Activated CD8-positive, alpha-beta memory T cell treated with anti-CD3 and anti-CD28 coated beads for 1 hour (primary cell): ENCODE measurements at places on chromosomes 11 and 22.

GRCh38 chr22:28894334-28894733 is 11.0 kb downstream of the ZNRF3 start:
- DNase-seq: no peak

- DNase-seq: no peak
Observed at GRCh38 chr22:29765905-29766631, 739 bp downstream of the ZMAT5 start.

GRCh38 chr11:12824281-12825041 is 150.2 kb downstream of the TEAD1 start:
- DNase-seq: no peak

DNA sequence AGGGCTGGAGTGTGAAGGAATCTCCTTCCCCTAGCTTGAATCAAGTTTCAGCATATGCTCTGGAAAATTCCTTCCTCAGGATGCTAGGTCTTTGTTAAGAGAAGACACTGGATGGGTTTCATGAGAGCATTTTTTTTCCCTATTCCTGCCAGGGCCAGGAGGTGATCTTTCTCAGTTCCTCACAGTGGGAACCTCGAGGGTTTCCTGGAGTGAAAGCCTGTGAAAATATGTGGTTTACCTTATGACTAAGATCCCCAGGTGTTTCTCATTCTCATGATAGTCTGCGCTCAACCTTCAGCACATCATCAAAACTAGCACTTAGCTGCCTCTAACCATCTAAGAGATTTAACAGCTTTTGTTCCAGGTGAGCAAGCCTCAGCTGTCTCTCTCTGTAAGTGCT is 985.3 kb upstream of the FAT3 start:
- DNase-seq: no peak

- no peak for DNase-seq
Observed at GRCh38 chr11:65317025-65317786, 2.5 kb downstream of the CDC42EP2 start.

DNA sequence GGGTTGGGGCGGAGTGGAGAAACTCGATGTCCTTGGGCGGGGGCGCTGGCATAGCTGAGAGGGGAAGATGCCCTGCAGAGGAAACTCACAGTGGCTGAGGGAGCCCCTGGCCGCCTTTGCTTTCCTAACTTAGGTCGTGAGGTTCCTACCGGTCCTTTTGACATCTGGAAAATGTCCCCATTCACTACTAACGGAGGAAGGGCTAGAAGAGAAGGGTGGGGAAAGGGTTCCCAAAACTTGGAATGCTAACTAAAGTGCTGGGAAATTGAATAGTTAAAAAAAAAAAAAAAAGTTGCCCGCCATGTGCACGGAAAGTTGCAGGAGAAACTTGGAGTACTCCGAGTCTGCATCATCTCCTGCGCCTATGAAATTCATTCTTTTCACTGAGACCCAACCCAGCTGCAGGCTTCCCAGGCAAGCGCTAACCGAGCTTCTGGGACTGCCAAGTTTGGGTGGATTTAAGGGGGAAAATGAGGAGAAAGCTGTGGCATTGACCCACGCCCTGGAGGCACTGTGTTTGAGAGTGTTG is 796 bp downstream of the TIMP3 start:
- DNase-seq: no peak

GRCh38 chr11:86003654-86004053 is 65.2 kb downstream of the PICALM start:
- DNase-seq: no peak

DNA sequence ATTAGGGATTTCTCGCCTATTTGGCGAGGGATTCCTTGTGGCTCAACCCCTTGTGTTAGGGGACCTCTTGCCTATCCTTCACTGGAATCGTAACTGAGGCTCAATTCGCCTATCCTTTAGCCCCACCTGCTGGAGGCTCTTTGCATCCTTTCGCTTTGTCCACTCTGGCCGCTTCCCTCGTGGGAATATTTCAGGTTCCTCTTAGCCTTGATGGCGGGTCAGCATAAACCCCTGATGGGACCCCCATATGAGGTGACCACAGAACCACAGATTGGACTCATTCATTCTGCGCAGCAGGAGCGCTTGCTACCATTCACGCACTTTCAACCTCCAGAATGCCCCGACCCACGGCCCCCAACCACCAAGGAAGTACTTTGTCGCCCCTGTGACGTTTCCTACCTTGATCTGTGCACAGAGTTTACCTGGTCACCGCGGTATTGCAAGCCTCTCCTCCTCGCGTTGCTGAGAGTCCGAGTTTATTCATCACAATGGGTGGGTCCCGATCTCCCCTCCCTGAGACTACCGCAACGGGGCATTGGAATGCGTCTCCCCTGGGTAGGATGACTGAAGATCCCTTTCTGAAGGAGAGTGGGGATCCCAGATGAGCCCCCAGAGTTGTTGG is at the start of gene OR52N2:
Gene OR52N2 (plus strand): TSS at position 425 of the 622 bp plus-strand sequence. CDS start 11,412 bp downstream, outside the sequence.
- peak; percentile 25 for DNase-seq

- no peak for DNase-seq
Observed at GRCh38 chr11:62464655-62465054, 45.8 kb downstream of the SCGB1A1 start.

DNA sequence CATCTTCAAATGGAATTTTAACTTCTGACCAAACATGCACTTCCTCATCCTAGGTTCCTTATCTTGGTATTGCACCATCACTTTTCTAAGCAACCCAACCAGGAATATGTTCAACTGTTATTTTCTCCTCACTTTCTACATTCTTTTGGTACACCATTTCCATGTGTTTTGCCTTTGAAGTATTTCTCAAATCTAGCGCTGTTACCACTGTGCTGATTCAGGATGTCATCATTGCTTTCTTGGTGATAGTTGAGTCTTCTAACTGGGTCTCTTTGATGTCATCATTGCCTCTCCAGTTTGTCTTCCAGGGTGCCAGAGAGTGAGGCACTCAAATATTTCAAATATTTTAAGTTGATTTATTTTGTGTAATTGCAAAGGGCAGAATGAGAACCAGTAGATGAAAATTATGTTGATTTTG is 47.5 kb downstream of the HORMAD2 start:
- DNase-seq: no peak

- DNase-seq: no peak
Observed at GRCh38 chr22:47566491-47566890, 804.0 kb downstream of the TBC1D22A start.

- no peak for DNase-seq
Observed at GRCh38 chr11:122656073-122656630, 630 bp downstream of the UBASH3B start.

DNA sequence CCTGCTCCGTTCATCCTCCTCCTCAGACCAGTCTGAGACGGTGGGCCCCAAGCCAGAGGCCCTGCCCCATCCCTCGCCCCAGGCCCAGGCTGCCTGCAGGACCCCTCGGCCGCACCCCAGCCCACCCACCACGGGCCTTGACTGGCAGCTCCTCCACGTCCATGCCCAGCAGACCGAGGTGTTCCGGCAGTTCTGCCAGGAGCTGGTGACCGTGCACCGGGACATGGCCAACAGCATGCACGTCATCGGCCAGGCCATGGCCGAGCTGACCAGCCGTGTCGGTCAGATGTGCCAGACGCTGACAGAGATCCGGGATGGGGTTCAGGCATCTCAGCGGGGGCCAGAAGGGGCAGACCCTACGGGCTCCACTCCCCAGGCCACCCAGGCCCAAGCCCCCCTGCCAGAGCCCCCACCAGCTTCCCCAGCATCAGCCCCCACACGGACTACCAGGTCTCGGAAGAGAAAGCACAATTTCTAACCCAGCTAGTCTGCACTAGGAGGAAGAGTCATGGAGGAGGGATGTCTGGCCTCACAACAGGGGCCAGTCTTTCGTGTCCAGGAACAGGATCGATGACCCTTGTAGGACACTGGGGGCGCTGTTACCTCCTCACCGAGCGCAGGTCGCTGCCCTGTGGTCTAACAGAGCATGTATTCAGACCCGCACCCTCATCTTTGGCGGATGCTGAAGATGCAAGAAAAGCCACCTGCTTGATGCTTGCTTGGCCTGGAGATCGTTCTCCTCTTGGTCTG is 66.3 kb downstream of the PRDM11 start:
- DNase-seq: no peak

GRCh38 chr11:85044911-85045310 is 582.2 kb downstream of the DLG2 start:
- no peak for DNase-seq

GRCh38 chr11:124712392-124712791 is 27.4 kb upstream of the NRGN start:
- no peak for DNase-seq

DNA sequence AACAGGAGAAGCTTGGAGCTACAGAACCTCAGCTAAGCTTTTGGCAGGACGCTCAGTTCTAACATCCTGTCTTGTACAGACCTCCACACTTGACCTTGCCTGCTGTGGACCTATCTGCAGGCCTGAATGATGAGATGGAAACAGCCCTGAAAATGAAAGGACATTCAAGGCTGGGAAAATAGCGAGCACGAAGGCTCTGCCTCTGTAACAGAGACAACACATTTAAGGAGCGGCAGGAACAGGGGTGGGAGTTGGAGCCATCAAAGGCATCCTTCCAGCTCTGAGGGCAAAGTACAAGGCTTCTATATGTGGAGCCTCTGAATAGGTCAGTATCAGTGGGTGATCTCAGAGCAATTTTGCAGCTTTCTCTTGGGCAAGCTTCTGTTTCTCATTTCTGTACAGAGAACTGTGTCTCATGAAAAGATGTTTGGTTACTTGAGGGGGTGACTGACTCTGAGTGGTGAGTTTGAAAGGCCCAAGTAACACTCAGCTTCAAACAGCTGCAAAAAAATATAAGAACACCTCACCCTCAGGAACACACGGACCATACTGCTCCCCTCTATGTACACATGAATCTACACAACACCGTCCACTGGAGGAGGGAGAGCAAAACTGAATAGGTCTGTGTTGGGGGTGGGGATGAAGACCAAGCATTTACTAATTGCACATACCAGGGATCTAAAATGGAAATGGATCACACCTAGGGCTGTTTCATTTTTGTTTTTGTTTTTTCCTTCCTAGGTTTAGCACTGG is 101.6 kb downstream of the CCDC81 start:
- DNase-seq: no peak

GRCh38 chr11:70324376-70325115 is 54.1 kb downstream of the PPFIA1 start:
- no peak for DNase-seq

GRCh38 chr11:48307760-48308386 is 1.9 kb downstream of the OR4S1 start:
- no peak for DNase-seq

DNA sequence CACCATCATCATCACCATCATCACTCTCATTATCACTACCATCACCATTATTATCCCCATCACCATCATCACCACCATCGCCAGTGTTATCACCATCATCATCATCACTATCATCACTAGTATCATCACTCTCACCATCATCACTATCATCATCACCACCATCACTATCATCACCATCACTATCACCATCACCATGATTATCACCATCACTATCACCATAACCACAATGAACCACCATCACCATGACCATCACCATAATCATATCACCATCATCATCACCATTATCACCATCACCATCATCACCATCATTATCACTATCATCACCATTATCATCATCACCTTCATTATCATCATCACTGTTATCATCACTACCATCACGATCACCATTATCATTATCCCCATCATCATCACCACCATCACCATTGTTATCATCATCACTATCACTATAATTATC is 326.7 kb downstream of the BRD1 start:
- DNase-seq: no peak

GRCh38 chr11:73461335-73461840 is 85.2 kb downstream of the RELT start:
- DNase-seq: no peak
